Germinal center (tissue), 1 donor: ENCODE measurements at places on chromosomes 5 and 9.

DNA sequence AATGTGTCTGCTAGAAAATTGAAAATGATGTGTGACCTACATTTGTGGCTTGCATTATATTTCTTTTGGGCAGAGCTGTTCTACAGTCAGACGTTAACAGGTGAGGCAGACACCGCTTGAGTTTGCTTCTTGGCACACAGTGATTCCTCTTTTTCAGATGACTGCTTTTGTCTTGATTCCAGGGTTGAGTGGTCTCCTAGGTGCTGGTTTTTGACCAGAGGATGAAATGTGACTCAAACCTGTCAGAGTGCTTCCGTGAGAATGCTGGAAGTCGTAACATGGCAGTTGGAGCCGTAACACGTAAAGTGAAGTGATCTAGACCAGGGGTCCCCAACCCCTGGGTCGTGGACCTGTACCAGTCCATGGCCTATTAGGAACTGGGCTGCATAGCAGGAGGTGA, 28.3 kb upstream of the NDFIP1 start:
- DNase-seq: no peak

DNA sequence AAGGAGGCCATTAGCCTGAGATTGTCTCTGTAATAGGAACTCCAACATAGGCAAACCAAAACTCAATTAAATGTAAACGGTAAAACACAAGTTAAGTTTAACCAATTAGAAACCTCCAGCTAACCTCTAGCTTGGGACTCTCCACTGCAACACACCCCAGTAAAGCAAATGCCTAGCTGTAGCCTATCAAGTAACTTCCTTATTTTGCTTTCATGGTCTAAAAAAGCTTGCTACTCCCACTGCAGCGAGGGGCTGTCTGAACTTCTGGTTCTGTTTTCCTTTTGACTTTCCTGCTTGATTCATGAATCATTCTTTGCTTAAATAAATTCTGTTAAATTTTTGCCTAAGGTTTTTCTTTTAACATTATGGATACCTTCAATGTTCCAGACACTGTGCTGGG, 24.4 kb upstream of the C5orf46 start:
- peak; percentile 12 for DNase-seq

DNA sequence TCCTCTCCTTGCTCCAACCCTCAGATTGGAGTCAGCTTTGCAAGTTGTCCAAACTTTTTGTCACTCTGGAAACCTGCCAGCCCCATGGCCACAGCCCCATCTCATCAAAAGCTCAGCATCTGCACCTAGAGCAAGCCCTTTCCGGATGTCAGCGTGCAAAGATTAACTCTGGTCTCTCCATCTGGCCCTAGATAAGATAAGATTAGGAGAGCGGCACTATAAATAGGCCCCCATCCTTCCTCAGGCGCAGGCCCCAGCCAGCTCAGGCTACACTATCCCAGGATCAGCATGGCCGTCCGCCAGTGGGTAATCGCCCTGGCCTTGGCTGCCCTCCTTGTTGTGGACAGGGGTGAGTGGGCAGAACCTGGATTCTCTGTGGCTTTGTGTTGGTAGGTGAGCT, at the start of gene SPINK4:
Gene SPINK4, plus strand, starts transcription at position 247 of the 400 bp plus-strand sequence. Its CDS starts 42 bp downstream, at position 289.
- no peak for DNase-seq

- no peak for DNase-seq
Observed at GRCh38 chr9:120331913-120332312, 248.1 kb downstream of the CDK5RAP2 start.

DNA sequence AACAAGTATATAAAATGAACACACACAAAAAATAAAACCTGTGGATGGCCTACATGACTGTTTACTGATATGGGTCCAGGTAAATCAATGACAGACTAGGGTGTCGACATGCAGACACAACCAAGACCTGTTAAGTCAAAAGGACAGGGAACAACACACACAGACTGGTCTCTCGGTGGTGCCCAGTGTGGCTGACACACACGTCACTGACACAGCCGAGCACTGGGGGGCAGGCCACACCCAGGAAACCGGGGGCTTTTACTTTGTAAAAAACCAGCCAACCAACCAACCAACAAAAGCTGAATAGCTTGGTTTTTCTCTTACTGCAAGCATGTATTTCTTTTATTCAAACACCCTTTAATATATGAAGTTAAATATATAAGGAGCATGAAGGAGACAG, 5.0 kb downstream of the FAM163B start:
- DNase-seq: no peak

- DNase-seq: peak; percentile 69
Observed at GRCh38 chr9:84668196-84669012, 1.1 kb upstream of the NTRK2 start.

- DNase-seq: no peak
Observed at GRCh38 chr9:135718616-135719015, 16.6 kb downstream of the KCNT1 start.

GRCh38 chr5:109016300-109016699, 268.6 kb downstream of the FER start:
- no peak for DNase-seq

GRCh38 chr9:133353548-133353947, 2.7 kb downstream of the SURF1 start:
- DNase-seq: no peak
